ENCODE measurements at places on chromosomes 12 and 14. TPM values are rescaled to one million over a fixed set of nuclear protein-coding genes. Genes with fewer than 3 reads are reported as not detected.

RBM19 gene
- total RNA-seq, result 42.0 TPM

CIDEB gene
- total RNA-seq, result 94.7 TPM

CACNA2D4 gene
- total RNA-seq, result 9.5 TPM

ANKRD33 gene
- not detected for total RNA-seq

Data from Peyer's patch (tissue), 4 donors.